ENCODE measurements at places on chromosomes 13 and 19.

DNA sequence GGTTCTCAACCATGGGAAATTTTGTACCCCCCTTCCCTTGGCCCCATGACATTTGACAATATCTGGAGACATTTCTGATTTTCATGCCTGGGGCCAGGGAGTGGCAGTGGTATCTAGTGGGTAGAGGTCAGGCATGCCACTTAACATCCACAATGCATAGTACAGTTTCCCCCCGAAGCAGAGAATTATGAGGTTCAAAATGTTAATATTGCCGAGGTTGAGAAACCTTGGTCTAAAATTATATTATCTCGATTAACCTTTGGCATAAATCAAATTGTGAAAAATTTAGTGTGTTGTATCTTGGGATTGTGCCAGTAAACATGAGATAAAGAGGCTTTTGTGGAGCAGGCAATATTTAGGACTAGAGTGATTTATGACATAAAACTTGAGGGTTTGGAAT lies 147.9 kb downstream of the LMO7 start:
- no peak for DNase-seq

DNA sequence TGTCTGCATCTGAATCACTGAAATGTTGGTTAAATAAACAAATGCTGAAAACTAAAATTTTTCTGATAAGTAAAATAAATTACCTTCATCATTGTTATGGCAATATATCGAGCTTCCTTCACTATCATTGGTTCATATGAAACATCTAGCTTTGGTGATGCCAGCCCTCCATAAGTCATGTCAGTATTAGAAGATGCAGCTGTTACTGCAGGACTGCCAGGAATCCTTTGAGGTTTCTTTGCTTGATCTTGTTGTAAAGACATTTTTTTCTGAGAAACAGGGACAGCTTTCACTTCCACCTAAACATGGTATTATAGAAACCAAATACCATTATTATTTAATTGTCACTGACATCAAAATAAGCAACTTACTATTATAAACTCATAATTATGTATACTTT lies 123.7 kb upstream of the FBXL3 start:
- no peak for DNase-seq

GRCh38 chr19:33685541-33685940 lies 63.8 kb downstream of the CHST8 start:
- no peak for DNase-seq

DNA sequence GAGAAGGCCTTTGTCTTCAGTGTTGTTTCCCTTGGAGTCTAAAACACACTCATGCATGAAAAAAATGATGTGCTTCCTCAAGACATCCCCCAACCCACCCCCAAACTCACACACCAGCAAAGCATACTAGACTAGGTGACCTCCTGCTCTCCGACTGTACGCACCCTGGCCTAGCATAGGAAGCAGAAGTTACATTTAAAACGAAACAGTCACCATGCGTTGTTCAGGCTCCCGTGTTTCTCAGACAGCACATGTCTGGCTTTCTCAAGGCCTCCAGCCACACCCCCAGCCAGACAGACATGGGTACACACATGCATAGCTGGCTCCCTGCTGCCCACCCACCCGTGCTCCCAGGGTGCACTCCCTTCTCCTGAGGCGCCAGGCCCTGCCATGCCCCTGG lies 28.7 kb upstream of the C1QTNF9 start:
- no peak for DNase-seq

- no peak for DNase-seq
Measured at GRCh38 chr19:32868206-32868950, 1.2 kb downstream of the SLC7A9 start.

DNA sequence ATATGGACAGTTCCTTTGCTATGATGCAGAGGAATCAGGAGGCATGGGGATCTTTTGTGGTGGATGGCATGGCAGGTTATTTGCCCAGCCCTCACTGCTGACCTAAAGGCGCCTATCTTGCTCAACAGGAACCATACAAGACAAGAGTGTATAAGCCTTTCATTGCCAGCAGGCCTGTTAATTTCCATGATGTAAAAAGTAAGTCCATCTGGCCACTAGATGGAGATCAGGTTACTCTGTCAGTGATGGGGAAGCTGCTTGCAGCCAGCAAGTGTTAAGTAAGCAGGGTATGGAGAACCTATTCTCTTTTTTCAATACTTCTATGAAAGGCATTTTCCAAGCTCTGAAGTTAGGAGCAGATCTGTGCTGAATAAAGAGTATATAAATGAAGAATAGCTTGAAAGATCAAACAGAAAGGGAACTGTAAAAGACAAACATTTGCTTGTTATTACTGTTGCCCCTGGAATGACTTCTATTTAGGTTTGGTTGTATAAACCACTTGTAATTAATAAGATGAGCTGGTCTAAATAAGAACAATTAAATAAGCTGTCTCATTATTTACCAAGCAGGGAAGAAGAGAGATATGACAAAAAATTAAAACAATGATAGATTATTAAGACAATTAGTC lies 210.9 kb downstream of the RGCC start:
- DNase-seq = peak; percentile 35

DNA sequence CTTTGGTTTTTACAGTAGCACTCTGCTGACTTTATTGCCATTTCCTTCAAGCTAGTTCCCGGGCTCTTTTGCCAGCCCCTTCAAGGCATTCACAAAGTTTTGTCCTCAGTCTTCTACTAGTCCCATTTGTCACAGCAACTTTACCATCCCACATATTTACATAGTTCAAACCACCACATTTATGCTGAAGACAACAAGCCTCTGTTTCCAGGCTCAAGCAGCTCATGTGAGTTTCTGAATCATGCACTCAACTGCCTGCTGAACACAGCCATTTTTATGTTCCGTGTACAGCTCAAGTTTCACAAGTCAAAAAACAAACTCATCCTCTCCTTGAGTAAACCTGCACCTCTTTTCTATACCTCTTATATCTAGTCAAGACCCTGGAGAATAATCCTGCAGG lies 977.0 kb upstream of the SLC10A2 start:
- no peak for DNase-seq

- DNase-seq = no peak
Measured at GRCh38 chr13:105527127-105527526, 1008.3 kb downstream of the EFNB2 start.

DNA sequence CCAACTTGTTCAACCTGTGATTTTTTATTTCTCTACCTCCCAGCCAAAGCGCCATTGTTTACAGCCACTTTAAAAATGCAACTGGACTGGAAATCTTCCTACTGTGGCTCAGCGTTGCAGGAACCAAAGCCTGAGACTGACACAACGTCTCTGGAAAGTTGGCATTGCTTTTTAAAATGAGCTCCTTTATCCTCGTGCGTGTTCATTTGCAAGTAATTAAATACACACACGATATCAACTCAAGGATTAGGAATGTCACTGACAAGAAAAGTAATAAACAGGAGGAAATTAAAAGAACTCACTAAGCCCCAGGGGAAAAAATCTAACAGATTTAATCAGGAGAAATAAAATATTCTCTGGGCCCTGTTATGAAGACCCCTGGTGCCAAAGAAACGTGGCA lies 184.6 kb upstream of the IRS2 start:
- no peak for DNase-seq

GRCh38 chr19:38877781-38878574 lies at the start of gene RINL:
RINL (minus strand) TSS chr19:38878275; CDS start chr19:38876742, 1,533 bp downstream.
- DNase-seq = peak; percentile 81

GRCh38 chr19:49889687-49890348 lies 6.9 kb downstream of the IL4I1 start:
- DNase-seq = peak; percentile 83

DNA sequence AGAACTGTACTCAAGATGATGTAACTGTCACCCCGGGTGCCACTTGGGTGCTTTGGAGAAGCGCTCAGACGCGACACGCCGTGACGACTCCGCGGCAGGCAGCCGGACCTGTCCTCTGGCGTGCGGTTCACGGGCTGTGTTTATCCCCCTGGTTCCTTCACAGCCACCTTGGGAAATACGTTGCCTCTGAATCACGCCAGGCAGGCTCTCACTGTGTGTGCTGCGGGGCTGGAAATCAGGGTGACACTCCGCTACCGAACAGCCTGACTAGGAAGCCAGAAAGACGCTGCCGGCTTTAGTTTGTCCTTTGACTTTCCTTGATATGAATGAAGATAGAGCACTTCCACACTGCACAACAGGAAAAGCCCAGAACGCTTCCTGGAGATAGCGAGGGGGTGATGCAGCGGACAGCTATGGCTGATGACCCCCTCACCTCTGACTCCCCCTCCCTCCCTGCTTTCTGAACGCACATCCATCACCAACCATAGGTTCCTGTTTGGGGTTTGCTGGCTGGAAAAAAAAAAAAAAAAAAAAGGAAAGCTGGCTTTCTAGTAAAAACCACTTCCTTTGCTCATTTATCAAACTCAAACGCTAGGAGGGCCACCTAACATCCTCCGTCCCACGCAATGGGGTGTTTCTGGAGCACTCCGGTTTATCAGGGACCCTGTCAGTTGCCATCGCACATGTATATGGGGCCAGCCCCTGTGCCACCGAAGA lies 3.7 kb upstream of the GP6 start:
- DNase-seq = no peak

- no peak for DNase-seq
Measured at GRCh38 chr13:58843071-58843470, 1211.5 kb downstream of the PCDH17 start.

GRCh38 chr19:5563935-5564612 lies 3.7 kb downstream of the TINCR start:
- no peak for DNase-seq

- no peak for DNase-seq
Measured at GRCh38 chr13:29956853-29957252, 106.4 kb upstream of the UBL3 start.

DNA sequence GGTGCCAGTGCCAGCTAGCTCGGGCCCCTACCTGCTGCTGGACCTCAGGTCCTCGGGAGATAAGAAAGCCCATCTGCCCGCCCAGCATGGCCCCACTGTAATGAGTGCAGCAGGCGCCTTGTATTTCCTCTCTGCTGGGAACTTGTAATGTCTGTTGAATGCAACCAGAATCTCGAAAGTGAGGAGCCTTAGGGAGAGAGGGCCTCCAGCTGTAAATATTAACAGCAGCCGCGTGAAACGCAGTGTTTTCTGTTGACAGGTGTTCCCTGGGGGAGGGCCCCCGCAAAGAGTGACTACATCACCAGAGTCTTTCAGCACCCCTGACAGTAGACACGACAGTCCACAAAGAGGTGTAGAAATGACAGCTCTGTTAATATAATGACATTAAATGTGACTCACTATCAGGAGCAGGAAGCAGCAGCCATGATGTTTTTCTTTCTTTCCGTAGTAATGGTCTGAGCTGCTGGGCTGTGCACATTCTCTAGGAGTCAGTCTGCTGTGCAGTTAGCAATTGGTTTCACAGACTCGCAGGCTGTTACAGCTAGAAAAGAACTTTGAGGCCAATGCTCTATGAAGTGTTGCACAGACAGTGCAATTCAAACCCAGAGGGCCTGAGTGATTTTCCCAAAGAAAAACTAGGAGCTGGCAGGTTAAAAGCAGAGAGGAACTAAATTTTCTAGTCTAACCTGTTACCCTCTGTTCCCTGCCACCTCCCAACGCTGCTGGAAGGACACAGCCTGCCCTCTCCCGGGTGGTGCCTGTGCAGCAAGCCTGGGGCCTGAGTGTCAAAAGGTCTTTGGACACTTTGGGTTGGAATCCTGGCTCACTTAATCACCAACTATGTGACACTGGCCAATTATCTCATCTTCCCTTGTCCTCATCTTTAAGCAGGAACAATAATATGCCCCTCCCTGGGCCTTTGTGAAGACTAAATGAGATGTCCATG lies 58.6 kb upstream of the WASF3 start:
- DNase-seq = no peak

- no peak for DNase-seq
Measured at GRCh38 chr19:5478925-5479588, 23.8 kb downstream of the ZNRF4 start.

DNA sequence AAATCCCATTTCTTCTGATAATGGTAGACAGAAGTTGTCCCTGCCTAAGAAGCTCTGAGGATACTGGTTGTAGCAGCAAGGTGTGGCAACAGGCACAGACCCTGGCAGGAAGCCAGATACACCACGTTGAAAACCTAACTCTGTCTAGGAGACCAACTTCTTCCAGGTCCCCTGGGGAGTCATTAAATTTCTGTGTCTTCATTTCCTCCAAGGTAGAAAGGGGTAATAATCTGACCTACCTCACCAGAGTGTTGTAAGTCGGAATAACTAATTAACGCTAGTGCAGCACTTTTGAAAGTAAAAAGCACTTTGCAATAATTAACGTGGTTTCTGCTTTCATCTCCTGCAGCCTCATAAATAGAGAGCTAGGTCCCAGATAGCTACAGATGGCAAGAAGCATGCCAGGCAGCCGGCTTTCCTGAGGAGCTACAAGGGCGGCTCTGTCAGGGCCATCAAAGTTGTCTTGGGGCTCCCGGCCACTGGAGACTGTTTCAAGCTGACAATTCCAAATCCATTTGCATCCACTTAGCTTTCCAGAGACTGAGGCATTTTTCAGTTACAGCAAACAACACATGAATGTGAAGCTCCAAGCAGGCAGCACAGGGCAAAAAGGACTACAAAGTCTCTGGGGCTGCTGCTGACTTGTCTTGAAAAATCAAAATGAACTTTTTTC lies 176.2 kb downstream of the FOXO1 start:
- peak; percentile 44 for DNase-seq
